ENCODE measurements at places on chromosomes 6 and 20.
A peak's percentile ranks its signal among the peaks of the same experiment; 100 is the strongest.

DNA sequence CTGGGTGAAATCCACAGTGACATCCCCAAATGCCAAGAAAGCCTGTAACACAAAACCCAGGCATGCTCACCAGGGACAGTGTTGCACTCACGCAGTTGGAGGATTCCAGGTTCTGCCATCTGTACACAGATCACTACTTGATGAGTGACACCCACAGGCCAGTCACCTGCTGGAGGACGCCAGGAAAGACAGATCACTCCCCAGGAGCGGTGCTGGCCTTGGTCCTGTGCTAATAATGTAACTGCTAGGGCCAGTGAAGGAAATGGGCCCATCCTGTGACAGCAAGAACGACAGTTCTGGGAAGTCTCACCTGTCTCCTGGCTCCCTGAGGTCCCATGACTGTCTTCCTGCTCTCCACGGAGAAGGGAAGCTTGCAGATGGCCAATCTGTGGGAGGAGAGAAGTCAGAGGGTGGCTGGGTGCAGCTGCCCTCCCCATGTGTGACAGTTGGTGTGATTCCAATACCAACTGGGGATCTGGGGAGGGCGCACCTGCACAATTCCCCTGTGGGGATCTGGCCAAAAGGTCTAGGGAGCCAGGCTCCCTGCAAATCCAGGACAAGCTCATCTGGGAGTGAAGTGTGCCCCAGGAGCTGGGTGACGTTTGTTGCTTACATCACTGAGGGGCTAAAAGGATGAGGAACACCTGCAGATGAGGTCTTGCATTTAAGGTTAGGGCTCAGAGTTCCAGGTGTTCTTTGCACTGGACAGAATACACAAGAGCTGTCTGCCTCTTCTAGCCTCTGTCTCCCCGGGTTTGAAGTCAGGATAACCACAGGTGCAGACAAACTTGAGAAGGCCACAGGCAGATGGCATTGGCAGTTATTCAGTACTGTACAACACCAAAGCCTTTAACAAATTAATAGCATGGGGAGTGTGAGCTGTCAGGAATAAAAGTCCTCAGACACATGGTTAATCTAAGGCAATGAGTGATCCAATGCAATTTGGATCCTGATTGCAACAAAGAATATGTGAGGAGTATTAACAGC lies 10.3 kb downstream of the ZNF337 start:
- no peak for DNase-seq

GRCh38 chr6:35893246-35893645 lies 27.7 kb downstream of the SRPK1 start:
- no peak for DNase-seq

GRCh38 chr20:51514249-51514648 lies 28.3 kb downstream of the NFATC2 start:
- DNase-seq, result no peak

GRCh38 chr6:15927531-15928225 lies 201.2 kb upstream of the MYLIP start:
- peak; percentile 62 for DNase-seq

- DNase-seq, result no peak
Observed at GRCh38 chr6:162198076-162198475, 529.5 kb downstream of the PRKN start.

- DNase-seq, result no peak
Observed at GRCh38 chr20:44478206-44478605, 2.5 kb downstream of the TTPAL start.

DNA sequence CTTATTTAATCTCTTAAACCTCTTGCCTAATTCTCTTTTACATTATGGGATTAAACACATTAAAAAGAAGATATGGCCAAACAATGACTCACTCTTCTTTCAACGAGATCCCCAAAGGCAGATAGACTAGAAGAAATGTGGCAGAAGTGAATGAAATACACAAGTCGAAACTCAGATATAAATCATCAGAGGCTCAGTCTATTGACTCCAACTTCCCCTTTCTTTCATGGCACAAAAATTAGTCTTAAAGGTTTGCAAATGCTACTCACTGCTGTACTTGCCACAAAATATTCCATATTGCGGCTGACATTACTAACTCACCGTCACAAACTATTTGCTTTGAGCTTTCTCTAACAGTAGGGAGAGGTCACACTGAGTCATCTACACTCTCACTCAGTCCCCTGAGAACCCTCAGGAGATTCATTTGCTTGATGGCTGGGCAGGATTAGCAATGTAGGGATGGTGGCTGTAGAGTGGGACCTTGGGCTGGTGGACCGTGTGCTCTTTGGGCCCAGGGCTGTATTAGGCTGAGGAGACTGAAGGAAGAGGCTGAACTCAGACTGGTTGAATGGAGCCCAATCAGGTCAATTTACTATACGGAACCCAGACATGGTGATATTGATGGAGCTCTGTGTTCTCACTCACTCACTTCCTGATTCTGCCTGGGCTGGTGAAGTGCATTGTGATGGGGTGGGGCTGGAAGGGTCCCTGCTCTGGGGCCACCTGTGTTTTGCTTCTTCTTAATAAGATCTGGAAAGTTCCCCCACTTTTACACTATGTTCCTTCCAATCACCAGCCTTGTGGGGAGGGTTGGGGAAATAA lies 42.8 kb upstream of the UBR2 start:
- peak; percentile 90 for DNase-seq
